ENCODE measurements at places on chromosomes 4 and X.

- DNase-seq: no peak
Measured at GRCh38 chr4:55069248-55069647, 56.1 kb downstream of the KDR start.

- no peak for DNase-seq
Measured at GRCh38 chr4:133136833-133137232, 12.3 kb upstream of the PCDH10 start.

DNA sequence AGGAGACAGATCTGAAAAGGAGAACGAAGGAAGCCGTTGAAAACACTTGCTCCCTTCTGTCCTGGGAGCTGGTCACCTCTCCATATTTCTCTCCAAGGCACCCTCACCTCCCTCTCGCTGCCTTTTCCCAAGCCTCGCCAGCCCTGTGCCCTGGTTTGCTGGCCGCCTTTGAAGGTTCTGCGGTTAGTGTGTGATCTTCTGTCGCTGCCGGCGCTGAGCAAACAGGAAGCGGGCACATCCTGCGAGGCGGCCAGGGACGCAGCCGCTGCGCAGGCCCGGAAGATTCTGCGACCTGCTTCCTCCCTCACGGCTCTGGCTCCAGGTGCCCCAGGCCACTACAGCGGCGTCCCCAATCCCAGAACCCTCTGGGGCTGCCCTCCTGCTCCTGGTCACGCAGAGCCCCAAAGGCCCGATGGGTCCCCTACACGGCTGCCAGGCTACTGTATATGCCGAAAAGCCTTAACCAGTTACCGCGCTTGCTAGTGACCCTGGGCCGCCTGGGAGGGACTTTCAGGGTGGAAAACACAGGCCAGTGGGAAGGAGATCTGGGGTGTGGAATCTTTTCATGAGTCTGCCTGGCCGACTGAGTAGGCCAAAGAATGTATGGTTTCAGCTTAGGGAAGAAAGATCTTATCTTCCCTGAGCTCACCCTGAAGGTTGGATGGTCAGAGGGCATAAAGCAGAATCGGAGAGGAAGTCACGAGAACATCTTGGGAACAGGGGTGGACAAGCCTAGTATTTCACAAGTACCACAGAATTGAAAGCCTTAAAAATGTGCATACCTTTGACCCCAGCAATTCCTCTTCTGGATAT is 2.3 kb upstream of the SASH3 start:
- no peak for DNase-seq

- DNase-seq: no peak
Measured at GRCh38 chr4:181661923-181662322, 581.3 kb upstream of the TENM3 start.

GRCh38 chr4:111890412-111890811 is 254.8 kb upstream of the FAM241A start:
- no peak for DNase-seq

GRCh38 chrX:8627796-8628195 is 104.1 kb downstream of the ANOS1 start:
- DNase-seq: no peak

GRCh38 chr4:111923786-111924185 is 221.5 kb upstream of the FAM241A start:
- no peak for DNase-seq

GRCh38 chr4:114911111-114911510 is 202.3 kb downstream of the NDST4 start:
- no peak for DNase-seq

GRCh38 chr4:15729910-15730533 is 27.2 kb downstream of the BST1 start:
- peak; percentile 11 for DNase-seq

GRCh38 chrX:45769761-45770582 is 569.3 kb upstream of the DIPK2B start:
- DNase-seq: no peak

GRCh38 chrX:143634309-143634662 is 1.6 kb downstream of the SLITRK4 start:
- no peak for DNase-seq

DNA sequence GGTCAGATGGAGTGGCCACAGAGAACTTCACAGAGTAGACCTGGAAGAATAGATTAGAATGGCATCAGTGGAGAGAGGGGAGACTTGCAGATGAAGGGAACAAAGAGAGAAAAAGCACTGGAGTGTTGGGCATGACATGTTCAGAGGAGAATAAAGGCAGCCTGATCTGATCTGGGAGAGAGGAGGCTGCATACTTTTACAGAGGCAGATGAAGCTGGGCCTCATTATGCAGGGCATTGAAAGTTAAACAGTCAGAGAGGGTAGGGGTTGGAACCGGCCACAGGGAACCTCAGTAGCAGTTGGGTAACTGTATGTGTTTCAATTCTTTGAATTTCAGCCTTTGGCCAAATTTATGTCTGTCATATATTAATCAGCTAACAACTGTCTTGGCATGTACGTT is 61.2 kb downstream of the SH3BGRL start:
- no peak for DNase-seq

GRCh38 chrX:45421806-45422205 is 221.1 kb upstream of the DIPK2B start:
- DNase-seq: no peak

DNA sequence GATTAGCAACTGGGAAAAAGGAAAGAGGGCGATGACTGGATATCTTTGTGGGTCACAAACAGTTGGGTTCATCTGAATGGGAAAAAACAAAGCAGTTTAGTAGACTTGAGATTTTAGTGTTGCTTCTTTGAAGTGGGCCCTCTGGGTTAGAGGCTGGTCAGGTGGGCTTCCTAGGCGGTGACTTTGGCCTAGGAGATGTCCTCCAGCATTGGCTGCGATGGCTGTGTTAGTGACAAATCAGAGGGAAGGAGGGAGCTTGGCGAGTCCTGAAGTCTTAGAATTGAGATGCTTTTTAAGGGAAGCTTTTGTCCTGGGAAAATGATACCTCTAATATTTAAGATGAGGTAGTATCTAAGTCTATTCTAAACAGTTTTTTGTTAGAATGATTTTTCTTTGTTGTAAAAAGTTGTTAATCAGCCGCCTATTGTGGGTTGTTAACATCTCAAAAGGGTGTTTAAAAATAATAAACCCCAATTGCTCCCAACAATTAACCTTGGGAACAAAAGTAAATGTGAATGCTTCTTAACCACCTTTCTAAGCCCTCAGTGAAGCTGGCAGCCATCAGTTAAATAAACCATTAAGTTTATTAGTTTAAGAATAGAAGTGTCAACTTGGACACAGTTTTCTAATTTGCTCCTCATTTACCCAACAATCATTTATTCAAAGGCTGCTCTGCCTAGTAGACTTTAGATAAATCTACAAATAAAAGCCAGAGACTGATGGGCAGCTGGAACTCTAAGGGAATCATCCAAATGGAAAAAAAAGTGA is 31.7 kb downstream of the DLG3 start:
- DNase-seq: no peak

DNA sequence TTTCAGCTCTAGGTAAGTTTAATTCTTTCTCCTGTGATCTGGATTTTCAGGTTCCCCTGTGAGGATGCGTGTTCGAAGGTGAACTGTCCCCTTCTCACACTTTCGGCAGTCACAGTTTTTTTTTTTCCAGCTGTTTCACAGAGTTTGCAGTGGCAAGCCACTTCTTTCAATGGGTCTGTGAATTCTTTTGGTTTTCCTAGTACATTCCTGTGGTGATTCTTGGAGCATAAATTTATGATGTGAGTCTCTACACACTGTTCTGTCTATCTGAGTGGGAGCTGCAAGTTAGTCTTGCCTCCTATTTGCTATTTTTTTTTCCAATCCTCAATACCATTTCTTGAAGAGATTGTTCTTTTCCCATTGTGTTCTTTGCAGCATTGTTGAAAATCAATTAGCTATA is 595.5 kb downstream of the RAPGEF2 start:
- no peak for DNase-seq

- no peak for DNase-seq
Measured at GRCh38 chr4:84644087-84644486, 61.2 kb downstream of the CDS1 start.

DNA sequence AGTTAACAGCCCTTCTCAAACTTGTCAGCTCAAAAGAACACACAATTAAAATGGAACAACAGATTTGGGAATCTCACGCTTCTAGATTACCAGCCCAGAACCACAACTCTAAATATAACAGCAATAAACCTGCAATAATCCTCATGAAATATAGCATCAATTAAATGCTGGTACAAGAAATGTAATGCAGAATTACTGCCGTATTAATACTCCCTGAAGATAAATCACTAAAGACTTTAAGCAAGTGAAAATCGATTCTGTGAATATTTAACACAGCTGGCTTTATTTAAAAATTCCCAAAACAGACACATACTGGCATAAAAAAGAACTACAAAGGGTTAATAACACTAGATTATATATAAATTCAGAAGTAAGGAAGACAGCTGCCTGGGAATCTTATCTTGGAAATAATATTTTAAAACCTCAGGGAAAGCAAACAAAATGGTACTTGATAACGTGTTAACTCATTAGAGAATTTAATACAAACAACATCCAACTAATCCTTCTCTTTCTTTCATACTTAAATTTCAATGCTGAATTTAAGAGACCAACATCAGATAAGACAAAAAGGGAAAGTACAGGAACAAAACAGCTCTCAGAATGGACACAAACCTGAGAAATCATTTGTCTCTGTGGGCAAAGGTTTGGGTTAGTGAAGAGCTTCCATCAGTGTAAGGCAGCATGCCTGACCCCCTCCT is 34.7 kb downstream of the APBB2 start:
- no peak for DNase-seq

DNA sequence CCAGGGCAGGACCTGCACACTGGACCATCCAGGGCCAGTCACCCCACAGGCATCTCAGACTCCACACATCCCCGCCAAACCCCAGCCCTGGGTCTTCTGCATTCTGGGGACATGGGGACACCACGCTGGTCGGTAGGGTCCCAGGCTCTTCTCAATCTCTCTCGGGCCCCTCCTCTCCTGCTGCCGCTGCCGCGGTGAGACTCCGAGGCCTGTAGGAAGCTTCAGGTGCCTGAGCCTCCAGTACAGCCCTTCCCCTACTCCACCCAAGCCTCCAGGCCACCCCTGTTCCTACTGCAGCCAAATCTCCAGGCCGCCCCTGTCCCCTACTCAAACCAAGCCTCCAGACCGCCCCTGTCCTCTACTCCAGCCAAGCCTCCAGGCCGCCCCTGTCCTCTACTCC is 5.5 kb upstream of the ASMT start:
- DNase-seq: no peak

GRCh38 chrX:123740536-123740935 is 7.7 kb upstream of the THOC2 start:
- DNase-seq: no peak

DNA sequence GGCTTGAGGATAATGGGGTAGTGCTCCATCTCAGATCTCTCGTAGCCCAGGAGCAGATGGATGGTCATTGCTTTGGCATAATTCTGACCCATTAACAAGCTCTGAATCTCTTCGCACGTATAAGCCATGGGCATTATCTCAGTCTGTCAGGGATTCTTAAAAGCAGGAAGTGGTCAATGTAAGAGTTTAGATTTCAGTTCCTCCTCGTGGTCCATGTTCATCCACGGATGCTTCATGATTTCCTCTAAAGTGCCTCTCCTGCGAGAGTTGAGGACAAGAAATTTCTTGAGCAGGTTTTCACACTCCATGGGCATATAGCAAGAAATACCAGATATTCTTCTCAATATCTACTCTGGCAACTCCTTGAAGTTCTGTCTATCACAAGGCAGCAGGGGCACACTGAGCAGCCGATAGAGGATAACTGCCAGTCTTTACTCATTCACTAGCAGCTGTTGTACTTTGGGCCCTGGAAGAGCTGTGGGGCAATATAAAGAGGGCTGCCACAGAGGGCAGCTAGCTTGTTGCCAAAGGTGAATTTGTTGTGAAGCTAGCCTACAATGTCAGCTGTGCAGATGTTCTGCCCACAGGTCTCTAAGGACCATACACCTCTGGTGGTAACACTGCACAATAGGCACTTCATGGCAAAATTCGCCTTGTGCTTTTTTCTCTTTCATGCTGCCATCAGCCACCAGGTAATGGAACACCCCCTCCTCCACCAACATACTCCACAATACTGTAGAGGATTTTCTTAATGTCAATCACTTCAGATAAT is 52.0 kb upstream of the WDR17 start:
- no peak for DNase-seq

- peak; percentile 59 for DNase-seq
Measured at GRCh38 chr4:140049849-140050637, 103.9 kb downstream of the MAML3 start.

DNA sequence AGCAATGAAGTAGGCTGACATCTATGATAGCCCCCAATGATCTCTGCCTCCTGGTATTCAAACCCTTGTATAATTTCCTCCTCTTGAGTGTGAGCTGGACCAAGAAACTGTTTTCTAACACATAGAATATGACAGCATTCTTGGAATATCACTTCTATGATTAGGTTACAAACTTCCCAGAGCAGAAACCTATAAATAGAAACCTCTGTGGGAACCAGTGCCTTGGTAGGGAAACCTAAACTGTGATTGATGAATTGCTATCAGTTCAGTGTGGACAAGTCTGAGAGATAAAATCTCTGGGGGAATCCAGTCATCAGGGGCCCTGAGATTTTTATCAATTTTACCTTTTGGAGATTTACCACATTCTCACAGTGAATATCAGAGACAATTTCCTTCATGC is 756.5 kb upstream of the AGA start:
- DNase-seq: no peak

DNA sequence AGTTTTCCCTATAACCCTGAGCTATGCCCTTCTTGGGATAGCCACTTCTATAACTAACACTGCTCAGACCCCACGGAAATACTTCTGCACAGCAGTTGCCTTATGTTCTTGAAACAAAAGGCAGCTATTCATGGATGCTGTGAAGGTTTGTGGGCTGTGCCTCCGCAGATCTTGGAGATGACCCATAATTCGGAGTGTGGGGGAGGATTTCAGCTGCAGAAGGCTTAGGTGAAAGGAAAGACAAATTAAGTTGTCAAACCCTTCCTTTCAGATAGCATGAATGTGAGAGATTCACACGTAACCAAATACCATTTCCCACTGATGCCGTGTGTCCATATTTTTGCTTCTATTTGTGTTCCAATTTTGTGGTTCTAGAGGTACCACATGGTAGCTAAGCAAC is 38.1 kb upstream of the NYX start:
- no peak for DNase-seq

DNA sequence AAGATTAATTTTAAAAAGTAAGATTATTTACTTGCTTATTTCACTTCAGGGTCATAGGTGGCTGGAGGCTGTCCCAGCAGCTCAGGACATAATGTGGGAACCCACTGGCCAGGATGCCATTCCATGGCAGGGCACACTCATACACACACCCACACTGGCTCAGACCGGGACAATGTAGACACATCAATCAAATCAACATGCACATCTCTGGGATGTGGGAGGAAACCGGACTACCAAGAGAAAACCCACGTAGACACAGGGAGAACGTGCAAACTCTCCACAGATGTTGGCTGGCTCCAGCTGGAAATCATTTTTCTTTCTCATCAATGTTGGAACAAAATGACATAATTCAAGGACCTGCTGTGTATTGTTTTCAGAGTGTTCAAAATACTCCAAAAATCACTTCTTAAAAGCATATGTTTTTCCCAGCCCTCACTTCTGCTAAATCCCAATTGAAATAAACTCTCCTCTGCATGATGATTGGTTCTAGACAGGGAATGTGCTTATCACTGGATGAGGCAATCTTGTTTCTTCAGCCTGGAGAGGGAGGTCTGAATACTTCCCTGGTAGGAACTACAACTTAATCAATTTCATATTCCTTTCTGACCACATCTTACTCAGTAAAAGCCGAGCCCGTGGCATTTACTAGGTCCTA is 18.6 kb upstream of the CPE start:
- no peak for DNase-seq
